Right renal pelvis (tissue), 4 donors: ENCODE measurements at places on chromosomes 13 and 19. TPM values are rescaled to one million over a fixed set of nuclear protein-coding genes. Genes with fewer than 3 reads are reported as not detected.

Gene RAD23A
- polyA plus RNA-seq: 97.1 TPM

Gene CEACAM8
- polyA plus RNA-seq: 0.17 TPM

Gene CDC42EP5
- 49.9 TPM for polyA plus RNA-seq

Gene IZUMO2
- 0.42 TPM for polyA plus RNA-seq

Gene SWSAP1
- 2.8 TPM for polyA plus RNA-seq

GRCh38 chr19:16373532-16373931 lies 48.9 kb downstream of the KLF2 start:
- no peak for DNase-seq

DNA sequence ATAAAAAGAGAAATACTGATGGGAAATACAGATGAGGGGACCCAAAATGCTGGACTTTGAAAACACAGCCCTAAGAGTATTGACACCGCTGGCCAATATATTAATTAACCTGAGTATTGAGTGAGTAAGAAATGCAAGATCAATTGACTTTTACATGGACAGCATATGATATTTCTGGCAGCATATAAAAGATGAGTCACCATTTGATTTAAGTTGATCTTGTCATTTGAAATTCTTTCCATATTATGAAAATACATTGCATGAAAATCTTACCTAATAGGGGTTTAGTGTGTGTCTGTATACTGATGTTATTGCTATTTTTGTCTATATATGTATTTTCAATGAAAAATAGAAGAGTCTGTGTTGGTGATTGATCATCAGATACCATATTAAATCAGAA lies 619.6 kb downstream of the KCTD12 start:
- DNase-seq: no peak

- no peak for DNase-seq
Observed at GRCh38 chr13:76229281-76229680, 593.2 kb downstream of the LMO7 start.

DNA sequence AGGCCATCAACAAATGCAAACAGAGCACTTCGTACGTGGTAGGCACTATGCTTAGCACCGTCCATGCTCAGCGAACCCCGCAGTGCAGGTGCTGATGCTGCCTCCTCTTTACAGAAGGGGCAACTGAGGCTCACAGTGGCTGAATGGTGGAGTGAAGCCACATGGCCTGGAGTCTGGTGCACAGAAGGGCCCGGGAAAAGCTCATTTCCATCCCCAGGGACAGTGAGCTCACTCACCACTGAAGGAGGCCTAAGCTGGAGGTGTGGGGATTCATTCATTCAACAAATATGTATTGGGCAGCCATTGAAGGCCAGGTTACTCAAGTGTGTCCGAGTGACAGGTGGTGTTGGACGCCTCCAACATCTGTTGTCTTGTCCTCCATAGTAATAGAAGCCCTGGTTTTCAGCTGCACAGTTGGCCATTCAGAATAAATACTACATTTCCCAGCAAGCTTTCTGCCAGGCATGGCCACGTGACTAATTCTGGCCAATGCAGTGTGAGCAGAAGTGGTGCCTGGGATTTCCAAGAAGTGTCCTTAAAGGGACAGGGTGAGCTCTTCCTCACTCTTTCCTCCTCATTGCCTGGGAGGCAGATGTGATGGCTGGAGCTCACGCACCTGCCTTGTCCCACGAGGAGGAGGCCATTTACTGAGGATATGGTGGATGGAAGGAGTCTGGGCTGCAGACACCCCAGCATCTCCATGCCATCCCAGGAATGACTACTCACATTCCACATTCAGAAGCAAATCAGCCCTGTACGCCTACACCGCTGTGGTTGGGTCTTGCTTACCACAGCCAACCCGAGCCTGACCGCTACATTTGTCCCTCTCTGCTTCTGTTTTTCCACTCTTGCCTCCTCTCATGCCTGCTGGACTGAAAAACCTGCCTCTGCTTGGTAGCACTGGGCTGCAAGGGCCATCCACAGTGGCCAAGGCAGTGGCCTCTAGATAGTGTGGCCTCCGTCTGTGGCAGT lies 2.3 kb upstream of the ZNRF4 start:
- no peak for DNase-seq

- no peak for DNase-seq
Observed at GRCh38 chr19:42850981-42851717, 28.4 kb downstream of the PSG1 start.
